Fibroblast of skin of scalp (primary cell): ENCODE measurements at places on chromosomes 12 and 14.

- DNase-seq = no peak
Observed at GRCh38 chr12:51023625-51024382, 2.4 kb downstream of the SLC11A2 start.

- peak; percentile 66 for DNase-seq
Observed at GRCh38 chr14:55588259-55588699, 8.3 kb downstream of the KTN1 start.

- DNase-seq = no peak
Observed at GRCh38 chr14:75978249-75978731, 3.5 kb downstream of the TGFB3 start.

DNA sequence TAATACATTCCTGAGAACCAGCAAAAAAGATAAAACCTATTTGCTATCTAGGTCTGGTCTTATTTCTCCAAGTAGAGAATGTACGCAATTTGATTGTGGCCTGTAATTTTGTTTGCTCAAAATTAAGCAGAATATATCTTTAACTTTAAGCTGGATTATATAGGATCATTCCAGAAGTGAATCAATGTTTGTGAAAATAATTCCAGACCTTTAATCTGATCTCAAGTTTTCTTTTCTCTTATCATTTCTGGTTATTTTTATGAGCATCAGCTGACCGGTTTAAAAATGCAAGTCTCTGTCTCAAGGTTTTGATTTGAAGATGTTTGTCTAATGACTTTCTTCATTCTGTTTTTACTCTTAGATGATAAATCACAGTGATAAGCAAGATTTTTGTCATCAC, 997.9 kb upstream of the FLRT2 start:
- no peak for DNase-seq

- DNase-seq = no peak
Observed at GRCh38 chr12:46461459-46461858, 88.9 kb upstream of the SLC38A2 start.

DNA sequence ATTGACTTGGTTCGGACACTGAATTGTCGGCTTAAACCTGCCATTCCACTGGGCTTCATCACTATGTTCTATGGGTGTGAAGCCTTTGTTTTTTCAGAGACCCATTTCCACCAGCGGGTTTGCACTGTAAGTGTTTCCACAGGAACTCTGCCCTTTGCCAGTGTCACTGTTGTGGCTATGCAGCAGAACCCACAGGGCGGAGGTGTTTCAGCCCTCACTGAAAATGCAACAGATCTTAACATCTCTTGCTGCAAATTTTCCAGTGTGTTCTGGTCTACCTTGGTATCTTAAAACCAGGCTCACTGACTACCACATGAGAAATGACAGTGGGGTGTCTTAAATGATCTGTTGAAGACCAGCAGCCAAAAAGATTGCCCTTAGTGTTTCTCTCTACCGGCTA, 21.1 kb downstream of the PRKCH start:
- DNase-seq = no peak

DNA sequence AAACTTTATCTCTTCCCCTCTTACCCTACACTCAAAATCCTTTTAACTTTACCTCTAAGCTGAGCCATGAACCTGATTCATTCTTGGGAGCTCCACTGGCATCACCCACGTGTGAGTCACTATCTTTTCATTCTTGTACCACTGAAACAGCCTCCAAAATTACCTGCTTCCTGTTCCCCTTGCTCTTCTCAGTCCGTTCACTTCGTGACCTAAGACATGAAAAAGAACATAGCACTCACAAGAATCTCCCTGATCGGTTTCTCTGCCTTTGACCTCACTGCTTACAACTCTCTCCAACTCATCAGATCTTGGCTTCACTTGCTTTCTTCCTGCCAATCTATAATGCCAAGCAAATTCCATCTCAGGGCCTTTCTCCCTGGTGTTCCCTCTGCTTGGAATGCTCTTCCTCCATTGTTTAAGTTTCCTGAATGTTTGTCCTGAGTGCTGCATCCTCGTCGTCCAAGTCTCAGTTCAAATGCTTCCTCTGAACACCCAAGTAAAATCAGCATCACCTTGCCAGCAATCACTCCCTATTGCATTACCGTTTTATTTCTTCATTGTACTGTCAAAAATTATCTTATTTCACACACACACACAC, 9.2 kb downstream of the GLIPR1 start:
- no peak for DNase-seq

GRCh38 chr12:82833481-82833880, 146.8 kb downstream of the TMTC2 start:
- DNase-seq = no peak

- peak; percentile 25 for DNase-seq
Observed at GRCh38 chr14:63394841-63395240, 76.1 kb upstream of the GPHB5 start.

GRCh38 chr12:115451780-115452736, 768.1 kb upstream of the TBX3 start:
- DNase-seq = no peak

GRCh38 chr14:52267501-52268278, at the start of gene PTGDR:
PTGDR (plus strand) TSS chr14:52267698; CDS start chr14:52267815, 117 bp downstream.
- no peak for DNase-seq

GRCh38 chr14:39784461-39784860, 352.2 kb upstream of the FBXO33 start:
- DNase-seq = no peak
